ENCODE measurements at places on chromosomes 13 and 19.
A peak's percentile ranks its signal among the peaks of the same experiment; 100 is the strongest.

DNA sequence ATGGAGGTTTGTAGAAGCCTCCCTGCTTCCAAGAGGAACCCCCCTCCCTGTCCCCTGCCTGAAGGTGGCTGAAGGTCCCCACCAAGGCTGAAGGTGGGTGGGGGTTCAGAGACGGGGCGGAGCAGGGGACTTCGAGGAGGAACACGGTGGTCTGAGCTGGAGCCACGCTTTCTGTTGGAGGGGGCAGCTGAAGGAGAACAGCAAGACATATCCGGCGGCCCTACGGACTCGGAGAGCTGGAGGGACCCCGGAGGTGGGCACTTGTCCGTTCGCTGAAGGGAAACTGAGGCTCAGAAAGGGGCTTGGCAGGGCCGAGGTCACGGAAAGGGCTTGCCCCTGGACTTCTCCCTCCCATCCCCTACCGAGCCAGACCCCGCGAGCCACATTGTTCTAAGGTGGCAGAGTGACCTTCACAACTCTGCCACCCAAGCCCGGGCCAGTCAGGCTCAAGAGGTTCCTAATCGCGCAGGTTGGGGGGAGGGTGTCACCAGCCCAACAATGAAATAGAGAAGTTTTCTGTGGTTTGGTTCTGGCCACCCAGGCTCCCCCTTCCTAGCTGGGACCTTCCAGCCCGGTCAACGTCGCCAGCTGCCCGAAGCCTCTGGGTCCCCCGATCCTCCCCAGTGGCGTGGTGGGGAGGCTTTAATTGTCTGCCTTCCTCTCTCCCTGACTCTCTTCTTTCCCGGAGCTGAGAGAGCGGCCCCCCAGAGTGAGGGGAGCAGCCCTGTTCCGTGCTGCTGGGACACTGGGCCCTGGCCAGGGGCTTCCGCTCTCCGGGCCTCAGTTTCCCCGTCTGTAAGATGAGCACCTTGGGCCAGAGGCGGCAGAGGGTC lies 15.5 kb upstream of the KCNN1 start:
- no peak for DNase-seq

- DNase-seq, result no peak
Observed at GRCh38 chr19:30564551-30565011, 192.4 kb downstream of the ZNF536 start.

GRCh38 chr13:106490569-106491321 lies 44.7 kb downstream of the EFNB2 start:
- DNase-seq, result no peak

DNA sequence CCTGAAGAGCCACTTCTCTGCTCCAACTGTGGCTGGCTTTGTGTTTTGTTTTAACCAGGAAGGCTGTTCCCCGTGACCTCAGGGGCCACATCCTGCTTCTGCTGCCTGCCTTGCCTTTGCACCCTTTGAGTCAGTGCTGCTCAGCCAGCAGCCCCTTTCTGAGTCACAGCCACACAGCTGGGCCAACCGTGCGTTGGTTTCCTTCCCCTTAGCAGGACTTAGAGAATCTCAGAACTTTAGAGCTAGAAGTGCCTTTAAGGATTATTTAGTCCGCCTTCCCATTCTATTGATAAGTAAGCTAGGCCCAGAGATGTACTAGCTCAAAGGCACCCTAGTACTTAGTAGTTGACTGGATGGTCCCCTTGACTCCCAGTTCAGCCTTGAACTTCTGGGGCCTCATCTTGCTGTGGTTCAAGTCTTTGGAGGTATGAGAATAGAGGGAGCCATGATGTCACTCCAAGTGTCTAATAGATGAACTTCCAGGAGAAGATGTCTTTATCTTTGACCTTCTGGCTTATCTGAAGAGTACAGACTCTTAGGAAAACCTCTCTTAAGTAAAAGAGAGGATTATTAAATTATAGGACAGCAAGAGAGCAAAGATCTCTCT lies 8.0 kb downstream of the RGCC start:
- peak; percentile 99 for DNase-seq

DNA sequence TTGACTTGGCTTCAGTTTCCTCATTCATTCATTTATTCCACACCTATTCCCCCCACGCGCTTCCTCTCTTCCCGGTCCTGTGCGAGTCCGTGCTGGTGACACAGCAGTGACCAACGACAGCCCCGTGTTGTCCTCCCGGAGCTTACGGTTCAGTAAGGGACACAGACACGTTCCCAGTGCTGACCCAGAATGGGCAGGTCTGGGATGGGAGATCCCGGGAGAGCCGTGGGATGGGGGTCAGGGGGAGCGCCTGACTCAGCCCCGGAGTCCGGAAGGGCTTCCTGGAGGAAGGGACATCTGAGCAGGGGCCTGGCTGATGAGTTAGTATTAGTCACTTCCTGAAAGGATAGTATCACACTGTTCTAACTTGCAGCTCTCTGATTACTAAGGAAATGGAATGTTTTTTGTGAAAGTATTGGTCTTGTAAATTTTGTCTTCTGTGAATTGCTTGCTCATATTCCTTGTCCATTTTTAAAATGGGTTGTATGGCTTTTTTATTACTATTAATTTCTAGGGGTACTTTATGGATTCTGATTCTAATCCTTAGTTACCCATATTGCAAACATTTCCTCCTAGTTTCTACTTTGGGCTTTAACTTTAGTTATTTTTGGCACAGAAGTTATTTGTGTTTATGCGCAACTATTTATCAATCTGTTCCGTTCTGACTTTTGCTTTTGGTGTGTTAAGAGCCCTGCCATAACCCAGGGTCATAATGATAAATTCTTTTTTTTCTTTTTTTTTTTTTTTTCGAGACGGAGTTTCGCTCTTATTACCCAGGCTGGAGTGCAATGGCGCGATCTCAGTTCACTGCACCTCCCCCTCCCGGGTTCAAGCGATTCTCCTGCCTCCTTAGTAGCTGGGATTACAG lies 708 bp upstream of the ERCC1 start:
- DNase-seq, result no peak

DNA sequence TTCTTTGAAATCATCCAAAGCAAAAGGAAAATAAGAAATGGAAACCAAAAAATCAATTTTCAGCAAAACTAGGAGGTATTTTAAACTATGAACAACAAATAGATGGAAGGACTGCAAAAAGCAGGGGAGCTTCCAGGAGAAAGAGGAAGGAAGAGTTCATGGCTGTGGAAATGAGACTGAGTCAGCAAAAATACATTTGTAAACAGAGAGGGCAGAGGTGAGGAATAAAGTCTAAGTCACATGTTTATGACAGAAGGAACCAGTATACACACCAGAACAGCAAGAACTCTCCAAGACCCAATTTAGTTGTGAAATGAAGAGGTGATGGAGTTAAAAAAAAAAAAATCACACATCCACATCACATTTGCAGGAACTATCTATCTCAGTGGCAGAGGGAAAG lies 69.6 kb downstream of the RNASEH2B start:
- DNase-seq, result no peak

DNA sequence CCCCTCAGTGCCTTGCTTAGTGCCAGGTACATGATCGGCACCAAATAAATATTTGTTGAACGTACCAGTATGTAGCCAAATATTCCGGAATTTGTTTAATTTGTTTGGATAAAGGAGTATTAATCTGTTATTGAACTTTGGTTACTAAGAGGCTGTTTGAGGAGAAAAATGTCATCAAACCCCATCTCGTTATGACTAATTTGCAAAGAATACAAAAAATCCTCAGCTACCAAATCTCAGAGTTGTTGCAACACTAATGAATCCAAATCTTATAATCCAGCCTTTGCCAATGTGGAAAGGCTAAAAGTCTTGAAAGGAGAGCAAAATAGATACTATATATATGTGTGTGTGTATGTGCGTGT lies 79.5 kb downstream of the KLF5 start:
- no peak for DNase-seq

- DNase-seq, result no peak
Observed at GRCh38 chr13:58729361-58729760, 1097.8 kb downstream of the PCDH17 start.

- DNase-seq, result no peak
Observed at GRCh38 chr13:79405501-79405830, 589 bp downstream of the RBM26 start.

- no peak for DNase-seq
Observed at GRCh38 chr19:14081797-14082674, 3.5 kb downstream of the C19orf67 start.

GRCh38 chr19:16676101-16676798 lies 15.3 kb downstream of the TMEM38A start:
- no peak for DNase-seq

DNA sequence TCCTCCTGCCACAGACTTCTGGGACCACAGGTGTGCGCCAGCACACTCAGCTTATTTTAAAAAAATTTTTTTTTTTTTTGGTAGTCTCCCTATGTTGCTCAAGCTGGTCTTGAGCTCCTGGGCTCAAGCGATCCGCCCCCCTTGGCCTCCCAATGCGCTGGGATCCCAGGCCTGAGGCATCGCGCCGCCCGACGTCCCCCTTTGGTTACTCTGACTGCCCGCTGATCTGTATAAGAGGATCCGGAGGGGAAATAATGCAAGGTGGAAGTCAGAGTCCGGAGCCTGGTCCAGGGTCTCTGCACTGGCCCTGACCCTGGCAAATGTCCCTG lies 486 bp upstream of the ZNF805 start:
- DNase-seq, result no peak

- DNase-seq, result no peak
Observed at GRCh38 chr13:98921786-98922185, 56.1 kb downstream of the DOCK9 start.

GRCh38 chr13:29908416-29909080 lies 58.1 kb upstream of the UBL3 start:
- DNase-seq, result no peak

GRCh38 chr13:99157046-99157445 lies 43.6 kb upstream of the UBAC2 start:
- DNase-seq, result no peak

GRCh38 chr19:9956956-9957355 lies 20.6 kb upstream of the OLFM2 start:
- no peak for DNase-seq

DNA sequence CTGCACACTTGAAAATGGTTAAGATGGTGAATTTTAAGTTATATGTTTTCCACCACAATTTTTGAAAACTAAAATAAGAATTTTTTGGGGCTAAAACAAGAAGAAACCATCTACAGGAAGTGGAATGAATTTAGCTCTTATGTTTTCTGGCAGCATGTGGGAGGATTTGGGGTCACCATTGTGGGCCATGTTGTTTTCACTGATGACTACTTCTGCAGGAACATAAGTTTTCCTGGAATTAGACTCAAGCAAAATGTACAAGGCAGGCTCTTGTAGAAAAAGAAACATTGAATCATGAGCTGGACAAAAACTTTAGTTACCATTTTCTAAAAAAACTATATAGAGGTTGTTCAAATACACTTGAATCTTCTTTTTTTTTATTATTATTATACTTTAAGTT lies 125.3 kb upstream of the C1QTNF9B start:
- no peak for DNase-seq

- DNase-seq, result peak; percentile 77
Observed at GRCh38 chr19:37334179-37335071, 36.5 kb upstream of the ZNF527 start.

GRCh38 chr13:76350399-76350798 lies 535.8 kb downstream of the KCTD12 start:
- DNase-seq, result no peak

- DNase-seq, result peak; percentile 72
Observed at GRCh38 chr19:48745208-48745995, 1.3 kb downstream of the IZUMO1 start.

DNA sequence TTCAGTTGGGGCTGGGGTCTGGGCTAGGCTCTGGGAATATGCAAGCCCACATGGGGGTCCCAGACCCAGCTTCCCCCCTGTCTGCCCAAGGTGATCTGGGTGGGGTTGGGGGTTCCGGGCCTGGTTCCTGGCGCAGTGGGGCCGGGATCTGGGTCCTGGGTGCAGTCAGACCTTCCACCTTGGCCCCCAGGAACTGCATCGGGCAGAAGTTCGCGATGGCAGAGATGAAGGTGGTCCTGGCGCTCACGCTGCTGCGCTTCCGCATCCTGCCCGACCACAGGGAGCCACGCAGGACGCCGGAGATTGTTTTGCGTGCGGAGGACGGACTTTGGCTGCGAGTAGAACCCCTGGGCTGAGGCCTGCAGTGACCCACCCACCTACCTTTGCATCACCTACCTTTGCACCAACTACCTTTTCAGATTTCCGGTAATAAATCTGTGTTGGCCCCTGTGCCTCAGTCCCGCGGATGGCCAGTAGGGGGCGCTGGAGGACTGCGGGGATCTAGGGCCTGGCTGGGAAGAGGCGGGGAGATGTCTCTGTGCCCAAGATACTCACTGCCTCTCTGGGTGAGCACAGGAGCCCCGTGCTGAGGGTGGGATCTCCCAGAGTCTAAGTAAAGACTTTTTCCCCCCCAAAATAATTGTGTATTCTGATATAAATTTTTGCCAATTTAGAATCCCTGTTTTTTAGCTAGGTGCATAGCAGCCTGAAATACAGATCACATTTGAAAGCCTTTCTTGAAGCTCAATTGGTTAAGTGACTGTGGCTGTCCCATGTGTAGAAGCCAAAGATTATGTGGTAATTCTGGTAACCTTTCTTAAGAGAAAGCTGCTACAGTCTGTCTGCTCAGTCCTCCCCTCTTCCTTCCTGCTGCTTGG lies 11.5 kb upstream of the CYP4F3 start:
- DNase-seq, result peak; percentile 63

- no peak for DNase-seq
Observed at GRCh38 chr19:33510462-33511194, 11.0 kb downstream of the PEPD start.

DNA sequence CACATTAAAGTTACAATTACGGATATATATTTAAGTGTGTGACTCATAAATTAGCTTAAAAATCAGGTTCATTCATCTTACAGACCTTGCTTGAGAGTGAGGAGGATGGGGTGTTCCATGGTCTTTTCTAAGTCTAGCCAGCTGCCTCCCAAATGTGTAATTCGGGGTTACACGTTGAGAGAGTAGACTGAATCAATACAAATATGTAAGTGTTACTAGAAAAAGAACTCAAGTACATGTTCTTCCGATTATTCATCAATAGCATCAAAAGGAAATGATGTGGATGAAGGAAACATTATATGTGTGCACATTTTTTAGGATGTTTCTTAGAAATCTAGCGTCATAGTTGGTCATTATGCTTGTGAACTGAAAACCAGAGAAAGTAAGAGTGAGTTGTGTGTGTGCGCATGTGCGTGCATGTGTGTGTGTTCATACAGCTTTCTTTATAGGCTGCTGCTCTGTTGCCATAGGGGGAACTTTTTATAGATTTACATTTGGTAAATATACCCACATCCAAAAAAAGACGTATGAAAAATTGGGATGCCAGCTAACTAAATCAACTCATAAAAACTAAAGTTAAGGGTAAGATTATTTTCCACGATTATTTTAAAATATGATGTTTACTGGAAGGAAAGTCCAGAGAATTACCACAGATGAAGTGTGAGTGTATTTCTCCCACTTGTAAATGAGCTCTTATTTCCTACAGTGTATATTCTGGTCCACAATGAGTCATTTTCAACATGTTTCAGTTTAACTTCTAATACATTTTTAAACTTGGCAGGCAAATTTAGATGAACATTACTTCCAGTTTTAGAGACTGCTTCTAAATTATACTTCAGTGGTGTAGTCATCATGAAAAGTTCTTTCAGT lies 82.4 kb downstream of the PIBF1 start:
- DNase-seq, result no peak
